ENCODE measurements at places on chromosomes 13 and 19. TPM values are rescaled to one million over a fixed set of nuclear protein-coding genes. Genes with fewer than 3 reads are reported as not detected.

DNA sequence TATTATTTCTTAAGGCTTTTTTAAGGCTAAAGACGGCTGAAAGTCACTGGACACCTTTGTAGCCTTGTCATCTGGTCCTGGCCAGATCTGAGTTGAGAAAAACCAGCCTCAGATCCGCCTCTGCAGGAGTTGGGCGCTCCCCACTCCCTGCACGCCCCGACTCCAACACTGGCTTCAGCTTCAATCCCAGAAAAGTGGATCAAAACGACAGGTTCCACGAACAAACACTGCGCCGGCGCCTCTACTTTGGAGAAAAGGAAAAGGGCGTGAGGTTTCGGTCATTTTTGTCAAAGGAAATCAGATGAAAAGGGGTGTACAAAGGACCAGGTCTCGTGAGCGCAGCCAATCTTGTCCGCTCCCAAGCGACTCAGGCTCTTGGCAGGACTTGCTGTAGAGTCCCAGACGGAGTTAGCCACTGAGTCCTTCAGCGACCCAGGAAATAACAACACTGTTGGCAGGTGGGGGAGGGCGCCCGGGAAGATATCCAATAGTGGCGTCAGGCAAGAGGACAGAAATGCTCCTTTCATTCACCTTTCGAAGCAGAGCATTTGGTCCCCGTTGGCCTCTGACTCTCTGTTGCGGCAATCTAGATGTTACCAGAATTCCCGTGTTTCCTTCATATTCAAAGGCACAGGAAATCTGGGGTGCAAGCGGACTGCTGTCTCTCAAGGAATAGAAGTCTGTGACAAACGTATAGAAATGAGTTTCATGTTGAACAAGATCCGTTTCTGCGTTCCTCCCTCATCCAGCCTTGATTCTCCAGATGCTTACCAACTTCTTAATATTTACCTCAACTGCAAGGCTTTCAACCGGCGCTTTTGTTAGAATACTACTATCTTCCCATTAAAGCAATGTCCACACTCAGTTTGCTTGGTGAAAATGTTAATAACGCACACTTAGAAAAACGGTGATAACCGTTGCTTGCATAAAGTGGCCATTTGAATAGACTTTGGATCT lies 1.8 kb upstream of the CCNA1 start:
- no peak overlapping the region for H3K4me3 ChIP-seq
- H3K27ac ChIP-seq: no peak overlapping the region
- H3K27me3 ChIP-seq: peaks cover 2% of the 10 kb centered on the region

DNA sequence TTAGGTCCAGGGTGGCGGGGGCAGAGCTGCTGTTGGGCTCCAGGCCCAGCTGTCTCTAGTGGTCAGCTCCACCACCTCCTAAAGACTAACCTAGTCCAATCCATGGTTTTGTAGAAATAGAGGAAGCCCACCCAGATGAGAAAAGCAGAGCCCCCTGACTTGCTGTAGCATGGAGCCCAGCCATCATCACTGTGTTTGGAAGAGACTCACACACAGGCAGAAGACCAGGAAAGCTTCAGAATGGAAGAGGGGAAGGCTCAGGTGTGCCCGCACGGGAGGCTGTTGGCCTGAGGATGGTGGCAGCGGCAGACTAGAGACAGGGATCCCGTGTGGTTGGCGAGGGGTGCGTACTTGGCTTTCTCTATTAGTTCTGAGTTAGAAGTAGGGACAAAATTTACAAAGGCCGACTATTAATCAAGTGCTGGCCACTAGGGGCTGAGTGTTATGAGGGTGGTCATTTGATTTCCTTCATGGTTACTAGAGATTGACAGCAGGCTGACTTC lies 193.2 kb upstream of the SOX1 start:
- no peak overlapping the region for H3K4me3 ChIP-seq
- no peaks in the 10 kb centered on the region for H3K4me1 ChIP-seq
- H3K27ac ChIP-seq: no peak overlapping the region
- DNase-seq: peak; percentile 12
- no peaks in the 10 kb centered on the region for H3K36me3 ChIP-seq

DNA sequence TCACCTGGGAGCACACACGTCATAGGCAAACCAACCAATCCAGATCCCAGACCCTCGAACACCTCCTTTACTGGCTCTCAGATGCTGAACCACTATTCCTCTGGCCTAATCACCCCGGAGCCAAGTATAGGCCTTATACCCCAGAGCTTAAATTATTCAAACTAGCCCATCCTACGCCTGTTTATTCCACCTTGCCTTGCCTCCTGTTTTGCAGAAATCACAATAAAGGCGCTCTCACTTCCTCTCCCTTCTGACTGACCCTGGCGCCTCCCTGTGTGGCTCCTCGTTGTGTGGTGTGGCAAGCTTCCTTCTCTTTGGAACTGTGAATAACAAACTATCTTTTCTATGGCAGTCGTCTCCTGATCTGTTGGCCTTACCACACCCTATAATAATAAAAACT lies 354.9 kb downstream of the ENOX1 start:
- no peak overlapping the region for H3K4me3 ChIP-seq
- H3K36me3 ChIP-seq: no peaks in the 10 kb centered on the region
- DNase-seq: no peak
- H3K4me1 ChIP-seq: no peaks in the 10 kb centered on the region
- H3K27ac ChIP-seq: no peak overlapping the region

DNA sequence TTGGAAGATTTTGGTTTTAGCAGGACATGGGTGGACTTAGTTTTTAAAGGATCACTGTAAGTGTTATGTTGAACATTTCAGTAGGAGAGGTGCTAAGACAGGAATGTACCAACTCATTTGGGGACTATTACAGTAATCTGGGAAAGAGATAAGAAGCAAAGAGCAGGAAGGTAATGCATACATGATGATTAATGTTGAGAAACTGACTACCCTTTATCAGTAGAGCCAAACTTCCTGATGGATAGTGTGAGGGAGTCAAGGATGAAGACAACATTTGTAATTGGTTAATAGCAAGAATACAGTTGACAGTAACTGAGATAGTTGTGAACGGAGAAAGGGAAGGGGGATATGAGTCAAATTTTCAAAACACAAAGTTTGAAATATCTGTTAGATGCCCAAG lies 421.9 kb upstream of the PRR20A start:
- DNase-seq: no peak
- no peak overlapping the region for H3K4me3 ChIP-seq
- no peaks in the 10 kb centered on the region for H3K4me1 ChIP-seq
- H3K27me3 ChIP-seq: no peaks in the 10 kb centered on the region
- H3K27ac ChIP-seq: no peak overlapping the region

- no peak overlapping the region for H3K27ac ChIP-seq
- peaks cover 15% of the 10 kb centered on the region for H3K4me1 ChIP-seq
- DNase-seq: no peak
- no peak overlapping the region for H3K4me3 ChIP-seq
- no peaks in the 10 kb centered on the region for H3K27me3 ChIP-seq
Observed at GRCh38 chr19:36111200-36111539, 227 bp downstream of the OVOL3 start.

DNA sequence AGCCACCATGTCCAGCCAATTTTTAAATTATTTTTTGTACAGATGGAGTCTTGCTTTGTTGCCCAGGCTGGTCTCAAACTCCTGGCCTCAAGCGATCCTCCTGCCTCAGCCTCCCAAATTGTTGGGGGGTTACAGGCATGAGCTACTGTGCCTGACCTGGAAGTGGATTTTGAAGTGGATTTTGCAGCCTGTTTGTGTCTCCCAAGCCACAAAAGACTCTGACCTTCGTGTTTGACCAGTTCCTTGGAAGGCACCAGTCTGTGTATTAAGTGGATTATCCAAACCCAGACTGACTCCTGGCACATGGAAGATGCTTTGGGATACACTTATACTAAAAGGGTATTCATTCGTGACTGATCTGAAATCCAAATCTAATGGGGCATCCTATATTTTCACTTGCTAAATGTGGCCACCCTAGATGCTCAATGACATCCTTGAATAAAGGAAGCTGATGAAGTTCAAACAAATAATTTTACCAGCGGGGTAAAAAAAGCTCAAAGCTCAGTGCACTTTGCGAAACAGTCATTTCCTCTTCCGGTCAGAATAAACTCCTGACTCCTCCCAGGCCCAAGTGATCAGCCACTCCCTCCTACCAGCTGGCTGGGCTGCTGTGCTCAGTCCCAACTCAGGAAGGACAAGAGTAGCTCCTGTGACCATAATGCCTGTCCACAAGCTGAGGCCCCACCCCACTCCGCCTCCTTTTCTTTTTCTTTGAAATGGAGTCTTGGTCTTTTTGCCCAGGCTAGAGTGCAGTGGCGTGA lies 32.6 kb upstream of the GATAD2A start:
- H3K27ac ChIP-seq: peak overlapping the region; percentile 50
- H3K4me1 ChIP-seq: no peaks in the 10 kb centered on the region
- no peak for DNase-seq
- no peak overlapping the region for H3K4me3 ChIP-seq
- H3K36me3 ChIP-seq: no peaks in the 10 kb centered on the region

DNA sequence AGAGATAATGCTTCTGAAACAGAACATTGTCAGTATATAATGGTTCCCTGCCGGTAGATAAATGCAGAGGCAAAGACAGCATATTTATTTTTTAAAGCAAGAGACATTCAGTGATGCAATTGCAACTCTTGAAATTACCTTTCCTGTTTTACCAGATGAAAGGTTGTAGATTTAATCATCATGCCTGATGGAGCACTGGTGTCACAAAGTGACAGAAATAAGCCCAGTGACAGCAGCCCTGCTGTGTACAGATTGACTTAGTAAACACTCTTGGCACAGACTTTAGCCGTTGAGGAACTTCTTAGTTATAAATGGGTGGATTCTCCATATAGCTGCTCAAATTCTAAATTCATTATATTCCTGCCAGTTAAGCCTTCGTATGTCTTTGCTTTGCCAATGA lies 172.5 kb downstream of the ITGBL1 start:
- DNase-seq: no peak
- no peaks in the 10 kb centered on the region for H3K27me3 ChIP-seq
- no peaks in the 10 kb centered on the region for H3K4me1 ChIP-seq

DNA sequence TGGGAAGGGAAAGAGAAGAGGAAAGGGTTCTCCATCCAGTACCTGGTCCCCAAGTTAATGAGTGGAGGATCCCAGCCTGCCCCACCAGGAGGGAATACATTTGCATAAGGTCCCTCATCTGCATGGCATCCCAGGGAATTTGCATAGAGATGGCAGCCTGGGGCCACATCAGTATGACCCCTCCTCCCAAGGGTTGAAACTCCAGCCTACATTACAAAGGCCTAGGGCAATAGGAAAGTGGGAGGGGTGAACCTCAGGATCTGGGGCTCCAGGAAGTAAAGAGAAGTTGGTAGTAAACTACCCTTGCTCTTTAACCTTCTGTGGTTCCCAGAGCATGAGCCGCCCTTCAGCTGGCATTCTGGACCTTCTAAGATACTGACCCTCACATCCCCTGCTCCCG lies 6.8 kb upstream of the NECTIN2 start:
- H3K36me3 ChIP-seq: no peaks in the 10 kb centered on the region
- no peak overlapping the region for H3K4me3 ChIP-seq
- no peaks in the 10 kb centered on the region for H3K27me3 ChIP-seq
- H3K27ac ChIP-seq: no peak overlapping the region

PTH2 gene
- not detected for polyA plus RNA-seq

PCDH9 gene
- polyA plus RNA-seq: 2.1 TPM

UNC13A gene
- polyA plus RNA-seq: 0.01 TPM

ZNF576 gene
- 14.9 TPM for polyA plus RNA-seq

CATSPERD gene
- polyA plus RNA-seq: not detected

LRRC8E gene
- polyA plus RNA-seq: 2.4 TPM

PRODH2 gene
- polyA plus RNA-seq: 112 TPM

ZNF221 gene
- polyA plus RNA-seq: 0.51 TPM

All from liver (tissue), 10 donors.